Tongue (tissue), 3 donors: ENCODE measurements at places on chromosomes 5 and 9.
A peak's percentile ranks its signal among the peaks of the same experiment; 100 is the strongest.

- DNase-seq, result no peak
Measured at GRCh38 chr5:116038817-116039216, 6.5 kb downstream of the ARL14EPL start.

DNA sequence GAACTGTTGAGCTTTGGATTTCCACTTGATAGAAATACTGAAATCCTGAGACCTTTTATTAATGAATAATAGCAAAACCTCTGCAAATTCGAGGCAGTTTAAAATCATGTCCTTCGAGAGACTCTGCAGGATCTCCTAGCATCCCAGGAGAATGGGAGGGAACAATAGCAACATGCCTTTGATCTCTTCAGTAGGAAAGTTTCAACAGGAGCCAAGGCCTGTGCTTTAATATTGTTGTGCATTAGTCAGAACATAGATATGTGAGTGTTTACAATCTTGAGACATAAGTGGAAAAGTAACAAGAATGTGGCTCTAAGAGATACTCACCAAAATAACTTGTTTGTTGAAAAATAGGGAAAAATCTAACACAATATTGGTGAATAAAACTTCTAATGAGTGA, 83.3 kb upstream of the LHFPL2 start:
- no peak for DNase-seq

- DNase-seq, result peak; percentile 47
Measured at GRCh38 chr5:81783401-81783800, 32.5 kb upstream of the SSBP2 start.

DNA sequence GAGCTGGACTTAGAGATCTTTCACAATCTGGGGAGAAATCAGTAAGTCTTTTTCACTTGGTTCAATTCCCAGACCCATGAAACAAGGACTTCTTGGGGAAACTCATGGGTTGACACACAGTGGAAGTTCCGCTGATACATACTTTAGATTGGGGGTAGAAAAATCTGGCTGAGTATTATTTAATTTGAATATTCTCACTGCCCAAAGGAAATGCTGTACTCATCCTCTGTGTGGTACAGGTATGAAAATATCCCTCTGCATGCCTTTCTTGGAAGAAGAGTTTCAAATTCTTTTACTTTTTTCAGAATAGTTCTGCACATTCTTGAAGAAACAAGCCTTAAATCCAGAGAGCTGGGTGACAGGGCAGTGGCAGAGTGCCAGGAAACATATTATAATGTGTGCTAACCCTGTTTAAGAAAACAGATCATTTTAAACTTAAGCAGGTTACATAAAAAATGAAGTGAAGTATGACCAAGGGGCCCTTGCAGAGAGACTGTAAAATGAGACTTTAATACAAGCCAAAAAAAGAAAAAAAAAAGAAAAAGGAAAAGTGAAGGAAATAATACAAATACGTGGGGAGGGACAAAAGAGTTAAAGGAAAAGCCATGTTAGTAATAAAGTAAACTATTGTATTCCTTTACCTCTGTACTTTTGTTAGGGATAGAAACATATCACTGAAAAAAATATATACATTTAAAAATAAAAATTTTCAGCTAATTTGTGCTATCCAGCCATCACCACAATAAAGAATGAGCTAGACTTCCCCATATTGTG, 173.4 kb upstream of the NR3C1 start:
- peak; percentile 85 for DNase-seq

GRCh38 chr5:97046270-97046982, 96.0 kb downstream of the LIX1 start:
- DNase-seq, result no peak

DNA sequence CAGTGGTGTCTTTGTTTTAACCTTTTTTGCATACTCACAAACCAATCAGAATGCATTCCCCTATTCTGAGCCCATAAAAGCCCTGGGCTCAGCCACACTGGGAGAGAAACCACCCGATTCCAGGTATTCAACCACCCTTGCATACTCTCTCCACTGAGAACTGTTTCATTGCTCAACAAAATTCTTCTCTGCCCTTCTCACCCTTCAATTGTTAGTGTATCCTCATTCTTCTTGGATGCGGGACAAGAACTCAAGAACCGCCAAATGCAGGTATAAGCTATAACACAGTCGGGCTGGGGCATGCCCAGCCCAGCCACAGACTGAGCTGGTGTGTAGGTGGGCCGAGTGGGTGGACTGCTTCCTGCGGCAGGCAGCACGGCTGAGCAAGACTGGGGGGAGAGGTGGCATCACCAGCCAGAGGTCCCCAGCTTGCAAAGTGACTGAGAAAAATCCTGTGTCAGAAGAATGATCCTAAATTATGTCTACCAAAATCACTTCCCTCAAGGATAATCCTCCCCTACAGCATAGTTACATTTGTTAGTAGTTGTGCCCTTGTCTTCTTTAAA, 141.0 kb downstream of the SSBP2 start:
- no peak for DNase-seq

DNA sequence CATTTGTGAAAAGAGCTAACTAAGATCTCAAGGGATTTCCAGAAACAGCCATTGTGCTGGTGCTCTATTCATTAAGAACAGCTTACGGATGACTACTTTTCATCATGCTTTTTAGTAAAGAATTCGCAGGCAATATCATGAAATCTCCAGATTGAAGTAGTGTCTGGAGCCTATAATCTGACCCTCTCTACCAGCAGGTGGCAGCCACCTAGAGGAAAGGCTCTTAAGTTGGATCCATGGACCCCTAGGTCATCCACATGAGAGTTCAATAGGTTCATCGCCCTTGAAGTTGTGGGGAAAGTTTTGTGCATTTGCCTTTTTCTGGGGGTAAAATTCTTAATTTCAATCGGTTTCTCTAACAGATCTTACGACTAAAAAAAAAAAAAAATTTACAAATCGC, 82.3 kb downstream of the SLC1A3 start:
- DNase-seq, result no peak

DNA sequence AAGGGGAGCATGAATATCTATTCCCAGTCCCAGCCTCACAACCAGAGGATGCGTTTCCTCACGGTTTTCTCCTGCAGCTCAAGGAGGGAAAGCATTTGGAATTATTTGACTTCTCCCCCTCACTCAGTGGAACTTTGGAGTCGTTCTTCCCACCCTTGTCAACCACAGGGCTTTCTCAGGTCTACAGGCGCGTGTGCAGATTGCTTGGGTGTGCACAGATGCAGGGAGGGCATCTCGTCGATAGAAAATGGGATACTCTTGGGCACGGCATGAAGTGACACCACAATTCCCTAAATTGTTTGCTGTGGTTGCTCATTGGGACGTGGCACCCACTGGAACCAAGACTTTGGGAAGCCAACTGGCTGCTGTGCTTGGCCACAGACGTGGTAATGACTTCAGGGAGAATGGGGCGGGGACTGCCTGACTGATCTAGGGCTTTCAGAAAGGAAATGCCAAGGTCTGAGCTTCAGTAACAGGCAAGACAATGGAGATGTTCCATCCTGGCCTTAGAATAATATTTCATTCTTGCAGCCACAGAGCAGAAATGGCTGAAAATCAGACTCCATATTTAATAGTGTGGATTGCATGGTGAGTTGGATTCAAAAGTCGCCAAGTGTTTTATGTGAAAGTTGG, 12.2 kb upstream of the OBP2B start:
- no peak for DNase-seq

- peak; percentile 79 for DNase-seq
Measured at GRCh38 chr5:141484641-141485311, at the start of gene PCDHGC4. Gene PCDHGC4, plus strand, starts transcription at chr5:141485030. Its CDS starts 144 bp downstream, at chr5:141485174.

DNA sequence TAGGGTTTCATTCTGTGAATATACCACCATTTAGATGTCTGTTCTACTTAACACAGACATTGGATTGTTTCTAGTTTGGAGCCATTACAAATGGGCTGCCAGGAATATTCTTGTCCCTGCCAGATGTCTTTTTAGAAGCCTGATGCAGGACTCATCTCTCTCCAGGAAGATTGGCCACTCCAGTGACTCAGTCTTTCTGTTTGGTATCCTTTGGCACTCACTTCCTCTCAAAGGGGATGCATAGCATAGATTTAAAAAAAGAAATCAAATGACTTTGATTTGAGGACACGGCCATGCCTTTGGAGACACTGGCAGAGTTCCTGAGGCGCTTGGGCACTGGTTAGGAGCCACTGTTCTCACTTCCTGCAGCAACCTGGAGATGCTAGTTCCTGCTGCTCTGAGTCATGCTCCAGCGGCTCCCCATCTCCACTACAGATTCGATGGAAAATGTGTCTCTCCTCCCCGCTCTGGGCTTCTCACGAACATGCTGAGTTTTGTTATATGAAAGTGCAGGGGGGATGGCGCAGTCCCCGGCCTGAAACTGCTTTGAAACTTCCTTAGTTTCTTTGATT, 3.5 kb upstream of the ZNF366 start:
- peak; percentile 63 for DNase-seq

- DNase-seq, result no peak
Measured at GRCh38 chr9:27784847-27785713, 211.8 kb upstream of the C9orf72 start.

GRCh38 chr9:122144836-122145591, 14.6 kb downstream of the NDUFA8 start:
- no peak for DNase-seq

GRCh38 chr5:66171349-66172344, 27.5 kb downstream of the SREK1 start:
- peak; percentile 68 for DNase-seq

- no peak for DNase-seq
Measured at GRCh38 chr5:91171322-91171721, 211.8 kb downstream of the ARRDC3 start.
